CD4-positive, alpha-beta T cell (primary cell): ENCODE measurements at places on chromosomes 3 and 15. TPM values are rescaled to one million over a fixed set of nuclear protein-coding genes. Genes with fewer than 3 reads are reported as not detected.

Gene IGSF10
- not detected for total RNA-seq

Gene ROPN1
- total RNA-seq, result not detected

Gene AGTR1
- not detected for total RNA-seq

Gene ZNF660
- 0.05 TPM for total RNA-seq
